ENCODE measurements at places on chromosomes 7 and 10. TPM values are rescaled to one million over a fixed set of nuclear protein-coding genes. Genes with fewer than 3 reads are reported as not detected.

Gene SHOC2
- 550 TPM for total RNA-seq

Gene GPR158
- total RNA-seq, result not detected

Gene LOXL4
- total RNA-seq, result 0.29 TPM

Gene ASB10
- total RNA-seq, result not detected

Gene CARD11
- not detected for total RNA-seq

Gene SLC16A9
- total RNA-seq, result 0.58 TPM

Gene LRRN3
- not detected for total RNA-seq

Gene STOX1
- 8.3 TPM for total RNA-seq

Gene CABCOCO1
- total RNA-seq, result not detected

Gene CADPS2
- total RNA-seq, result 26.3 TPM

All from stomach (tissue), 19 donors.